ENCODE measurements at places on chromosomes 16 and 17.

- no peak for DNase-seq
Observed at GRCh38 chr17:31688701-31689100, 170.3 kb downstream of the COPRS start.

GRCh38 chr16:6616746-6617145 lies 715.9 kb upstream of the RBFOX1 start:
- DNase-seq = no peak

GRCh38 chr16:76653390-76654026 lies 376.3 kb downstream of the CNTNAP4 start:
- DNase-seq = no peak

GRCh38 chr17:41864498-41864835 lies 756 bp downstream of the KLHL11 start:
- DNase-seq = no peak

DNA sequence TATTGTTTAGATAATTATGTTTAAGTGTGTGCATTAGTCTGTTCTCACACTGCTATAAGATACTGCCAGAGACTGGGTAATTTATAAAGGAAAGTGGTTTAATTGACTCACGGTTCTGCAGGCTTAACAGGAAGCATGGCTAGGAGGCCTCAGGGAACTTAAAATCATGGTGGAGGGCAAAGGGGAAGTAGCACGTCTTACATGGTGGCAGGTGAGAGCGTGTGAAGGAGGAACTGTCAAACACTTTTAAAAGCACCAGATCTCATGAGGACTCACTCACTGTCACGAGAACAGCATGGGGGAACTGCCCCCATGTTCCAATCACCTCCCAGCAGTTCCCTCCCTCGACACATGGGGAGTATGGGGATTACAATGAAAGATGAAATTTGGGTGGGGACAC lies 203.5 kb upstream of the GOT2 start:
- no peak for DNase-seq

DNA sequence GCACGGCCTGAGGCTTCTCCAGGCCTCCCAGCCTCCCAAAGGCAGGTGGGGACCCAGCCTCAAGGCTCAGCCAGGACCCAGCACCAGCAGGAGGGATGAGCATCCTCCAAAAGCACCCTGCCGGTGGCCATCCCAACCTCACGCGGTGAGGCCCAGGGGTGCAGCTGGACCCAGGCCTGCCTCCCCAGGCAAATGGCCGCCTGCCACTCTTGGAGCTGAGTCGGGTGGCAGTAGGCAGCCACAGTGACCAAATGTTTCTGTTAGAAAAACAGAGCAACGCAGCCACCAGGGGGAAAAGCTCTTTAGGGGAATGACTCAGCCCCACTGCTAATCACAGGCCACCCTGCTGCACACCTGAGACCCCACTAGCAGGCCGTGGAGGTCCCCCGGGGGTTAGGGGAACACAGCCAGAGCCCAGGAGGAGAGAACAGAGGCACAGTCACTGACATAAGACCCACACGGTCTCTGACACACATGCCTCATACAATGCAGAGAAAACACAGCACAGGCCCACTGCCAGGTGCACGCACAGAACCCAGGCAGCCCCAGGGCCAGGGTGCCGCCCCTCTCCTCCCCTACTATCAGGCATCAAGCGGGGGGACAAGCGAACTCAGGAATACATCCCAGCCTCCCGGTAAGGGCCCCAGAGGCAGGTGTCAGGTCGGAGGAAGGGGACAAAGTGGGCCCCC lies 12.4 kb downstream of the BCAR1 start:
- DNase-seq = no peak

GRCh38 chr16:2969545-2970521 lies 685 bp downstream of the PAQR4 start:
- peak; percentile 23 for DNase-seq

DNA sequence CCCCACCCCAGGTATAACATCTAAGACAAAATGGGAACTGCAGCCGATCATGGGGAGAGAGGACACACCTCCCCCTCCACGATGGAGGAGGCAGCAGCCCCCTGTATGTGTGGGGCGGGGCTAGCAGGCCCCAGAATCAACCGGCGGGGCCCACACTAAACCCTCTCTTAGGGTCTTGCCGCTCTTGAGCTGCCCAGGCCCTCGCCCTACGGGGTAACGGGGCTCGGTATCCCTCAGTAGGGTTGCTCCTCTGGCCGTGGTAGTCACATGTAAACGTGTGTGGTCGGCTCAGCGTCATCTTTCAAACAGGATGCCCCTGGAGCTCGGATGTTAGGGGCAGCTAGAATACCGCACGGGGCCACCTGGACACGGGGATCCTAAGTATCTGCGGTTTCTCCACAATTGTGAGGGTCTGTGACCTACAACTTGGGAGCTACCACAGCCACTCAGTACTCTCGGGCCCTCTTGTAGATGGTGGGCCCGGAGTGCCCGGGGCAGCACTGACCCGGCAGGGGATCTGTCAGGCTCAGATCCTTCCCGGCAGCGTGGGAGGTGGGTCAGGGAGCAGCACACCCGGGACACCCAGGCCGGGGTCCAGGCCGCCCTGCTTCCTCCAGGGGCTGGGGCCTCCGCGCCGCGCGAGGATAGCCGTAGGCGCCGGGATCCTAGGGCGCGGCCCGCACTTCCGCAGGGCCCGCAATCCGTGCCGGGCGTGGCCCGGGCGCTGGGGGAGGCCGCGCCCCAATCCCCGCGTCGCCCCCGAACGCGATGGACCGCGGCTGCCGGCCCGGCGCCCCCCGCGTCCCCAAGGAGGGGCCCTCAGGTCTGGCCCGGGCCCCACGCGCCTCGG lies 781 bp downstream of the ARHGDIA start:
- DNase-seq = peak; percentile 24

DNA sequence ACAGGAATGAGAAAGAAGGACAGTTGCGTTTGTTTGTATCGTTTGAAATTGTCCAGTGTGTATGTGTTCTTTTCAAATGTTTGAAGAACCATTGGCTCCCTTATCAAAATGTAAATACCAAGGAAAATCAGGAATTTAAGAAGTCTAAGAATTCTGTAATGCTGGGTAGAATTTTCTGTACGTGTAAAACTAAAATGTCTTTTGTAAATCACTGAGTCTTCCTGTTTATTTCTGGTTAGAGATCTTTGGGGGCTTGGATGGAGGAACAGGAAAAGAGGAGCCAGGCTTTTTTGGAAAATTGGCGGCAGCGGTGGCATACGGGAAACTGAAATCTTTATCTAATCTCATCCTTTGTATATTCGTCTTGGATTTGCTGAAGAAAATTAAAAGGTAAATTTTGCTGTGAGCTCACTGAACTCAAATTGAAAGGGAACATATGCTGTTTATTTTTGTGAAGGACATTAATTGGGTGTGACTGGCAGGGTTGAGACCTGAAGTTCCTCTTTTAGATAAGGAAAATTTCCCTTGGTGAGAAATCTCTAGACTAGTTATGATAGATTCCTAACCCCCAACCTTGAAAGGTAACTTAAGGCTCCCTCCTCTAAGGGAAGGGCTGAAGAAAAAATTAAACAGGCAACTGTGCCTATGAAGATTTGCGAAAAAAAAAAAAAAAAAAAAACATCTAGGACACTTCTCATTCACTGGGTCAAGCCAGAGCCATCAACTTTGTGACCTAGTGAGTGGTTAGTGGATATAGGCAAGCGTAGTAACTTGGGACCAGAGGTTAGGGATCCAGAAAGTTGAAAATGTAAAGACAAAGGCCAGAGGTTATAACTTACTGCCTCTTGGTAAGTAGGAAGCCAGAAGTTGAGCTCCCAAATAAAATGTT lies 10.8 kb downstream of the TAT start:
- no peak for DNase-seq

- DNase-seq = no peak
Observed at GRCh38 chr16:87495578-87496446, 3.0 kb upstream of the ZCCHC14 start.

GRCh38 chr17:20094777-20095176 lies 85.6 kb downstream of the SPECC1 start:
- no peak for DNase-seq

- DNase-seq = no peak
Observed at GRCh38 chr17:66537502-66537901, 235.1 kb downstream of the PRKCA start.

GRCh38 chr17:10207153-10207552 lies 8.7 kb upstream of the GAS7 start:
- no peak for DNase-seq

DNA sequence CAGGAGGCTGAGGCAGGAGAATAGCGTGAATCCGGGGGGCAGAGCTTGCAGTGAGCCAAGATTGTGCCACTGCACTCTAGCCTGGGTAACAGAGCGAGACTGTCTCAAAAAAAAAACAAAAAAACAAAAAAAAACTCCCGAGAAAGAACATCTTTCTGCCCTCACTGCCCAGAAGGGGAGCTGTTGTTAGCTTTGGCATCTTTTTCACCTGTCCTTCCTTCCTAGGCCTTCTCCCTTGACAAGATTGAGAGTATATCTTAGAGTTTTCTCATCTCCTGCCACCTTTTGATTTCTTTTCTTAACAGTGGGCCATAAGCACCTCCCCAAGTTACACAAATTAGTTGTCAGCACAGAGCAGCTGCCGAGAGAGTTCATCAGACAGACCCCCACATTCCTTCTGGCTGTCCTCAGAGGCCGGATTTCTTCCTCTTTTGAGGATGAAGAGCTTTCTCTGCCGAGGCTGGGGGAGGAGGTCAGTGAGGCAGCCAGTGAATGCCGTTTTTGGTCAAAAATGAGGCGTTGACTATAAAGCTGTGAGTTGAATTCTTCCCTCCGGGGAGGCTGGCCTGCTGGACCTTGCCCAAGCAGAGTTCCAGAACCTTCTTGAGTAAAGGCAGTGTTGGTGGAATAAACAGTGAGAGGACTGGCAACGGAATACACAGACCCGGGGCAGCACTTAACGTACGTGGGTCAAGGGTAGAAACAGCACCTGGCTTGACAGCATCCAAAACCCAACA lies 127.0 kb downstream of the ABCC6 start:
- no peak for DNase-seq

- no peak for DNase-seq
Observed at GRCh38 chr17:72422505-72423285, 301.9 kb downstream of the SOX9 start.

- no peak for DNase-seq
Observed at GRCh38 chr16:2388139-2388874, 40.9 kb upstream of the CCNF start.

GRCh38 chr16:12461201-12461600 lies 342.5 kb downstream of the CPPED1 start:
- no peak for DNase-seq

DNA sequence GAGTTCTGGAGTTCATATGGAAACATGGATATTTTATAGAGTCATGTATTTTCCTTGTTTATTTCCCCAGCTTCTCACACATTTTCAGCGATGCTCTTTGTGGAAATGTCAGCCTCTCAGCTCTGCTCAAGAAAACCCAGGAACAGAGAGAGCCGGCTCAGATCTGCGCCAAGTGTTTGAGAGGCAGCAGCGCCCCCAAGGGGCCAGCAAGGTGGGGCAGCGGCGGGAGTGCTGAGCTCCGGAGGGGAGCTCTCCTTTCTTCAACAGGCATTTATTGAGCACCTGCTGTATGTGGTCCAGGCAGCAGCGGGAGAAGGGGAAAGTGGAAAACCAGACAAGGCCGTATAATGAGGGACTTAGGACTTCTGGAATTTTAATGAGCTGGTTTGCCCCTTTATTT lies 421.1 kb upstream of the C16orf82 start:
- no peak for DNase-seq

DNA sequence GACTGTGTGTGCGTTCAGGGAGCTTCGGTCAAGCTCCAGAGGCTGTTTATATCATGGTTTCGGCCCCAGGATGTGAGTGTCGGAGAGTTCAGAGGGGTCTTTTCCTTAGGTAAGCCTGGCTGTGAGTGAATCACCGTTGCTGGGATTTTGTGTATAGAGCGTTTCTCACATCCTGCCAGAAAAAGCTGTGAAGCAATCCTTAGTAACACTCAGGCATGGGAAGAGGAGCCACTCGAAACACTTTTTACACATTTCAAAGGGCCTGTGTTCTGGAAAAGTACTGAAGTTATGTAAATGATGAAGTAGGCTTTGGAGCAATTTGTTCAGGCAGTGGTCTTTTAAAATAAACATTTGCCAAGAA lies 662 bp downstream of the PGS1 start:
- DNase-seq = no peak

DNA sequence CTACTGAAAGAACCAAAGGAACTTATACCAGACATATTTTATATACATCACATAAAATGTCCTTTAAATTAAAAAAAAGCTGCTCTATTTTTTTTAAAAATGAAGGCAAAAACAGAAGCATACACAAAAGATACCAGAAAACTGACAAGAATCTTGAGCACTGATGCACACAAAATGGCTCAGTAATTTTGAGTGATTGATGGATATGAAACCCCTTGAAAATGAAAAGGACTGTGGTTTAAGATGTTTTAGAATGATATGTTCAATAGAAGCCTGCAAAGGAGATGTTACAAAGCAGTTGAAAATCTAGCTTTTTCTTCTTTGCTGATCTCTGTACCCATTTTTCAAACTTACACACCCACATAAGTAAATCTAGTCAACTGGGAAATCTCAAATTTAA lies 2.7 kb downstream of the C16orf87 start:
- no peak for DNase-seq

GRCh38 chr17:4772235-4772613 lies 538 bp downstream of the TM4SF5 start:
- no peak for DNase-seq

DNA sequence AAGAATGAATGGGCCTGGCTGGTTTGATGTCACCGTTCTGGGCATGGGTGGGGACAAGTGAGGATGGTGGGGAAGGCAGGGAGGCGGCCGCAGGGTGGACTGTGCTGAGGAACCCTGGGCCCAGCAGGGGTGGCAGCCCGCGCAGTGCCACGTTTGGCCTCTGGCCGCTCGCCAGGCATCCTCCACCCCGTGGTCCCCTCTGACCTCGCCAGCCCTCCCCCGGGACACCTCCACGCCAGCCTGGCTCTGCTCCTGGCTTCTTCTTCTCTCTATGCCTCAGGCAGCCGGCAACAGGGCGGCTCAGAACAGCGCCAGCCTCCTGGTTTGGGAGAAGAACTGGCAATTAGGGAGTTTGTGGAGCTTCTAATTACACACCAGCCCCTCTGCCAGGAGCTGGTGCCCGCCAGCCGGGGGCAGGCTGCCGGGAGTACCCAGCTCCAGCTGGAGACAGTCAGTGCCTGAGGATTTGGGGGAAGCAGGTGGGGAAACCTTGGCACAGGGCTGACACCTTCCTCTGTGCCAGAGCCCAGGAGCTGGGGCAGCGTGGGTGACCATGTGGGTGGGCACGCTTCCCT lies 6.5 kb upstream of the SERPINF1 start:
- no peak for DNase-seq

GRCh38 chr17:11287791-11288190 lies 46.8 kb downstream of the SHISA6 start:
- no peak for DNase-seq

- DNase-seq = no peak
Observed at GRCh38 chr17:13051915-13052314, 34.1 kb upstream of the ELAC2 start.

DNA sequence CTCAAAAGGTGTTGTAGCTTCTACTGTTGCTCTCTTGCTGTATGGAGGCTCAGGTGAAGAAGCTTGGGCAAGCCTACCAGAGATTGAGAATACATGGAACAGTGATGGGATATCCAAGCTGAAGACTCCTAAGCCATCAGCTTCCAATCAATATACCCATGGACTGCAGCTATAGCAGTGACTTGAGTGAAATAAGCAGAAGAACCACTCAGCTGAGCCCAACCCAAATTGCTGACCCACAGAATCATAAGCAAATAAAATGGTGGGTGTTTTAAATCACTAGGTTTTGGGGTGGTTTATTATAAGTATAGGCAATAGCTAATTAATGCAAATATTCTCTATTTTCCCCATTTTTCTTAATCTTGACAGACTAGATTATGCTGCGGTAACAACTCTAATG lies 147.7 kb upstream of the SALL1 start:
- no peak for DNase-seq

- no peak for DNase-seq
Observed at GRCh38 chr16:82008957-82009592, 2.2 kb downstream of the SDR42E1 start.

- DNase-seq = no peak
Observed at GRCh38 chr17:81395600-81396277, 482 bp downstream of the BAHCC1 start.
